ENCODE measurements at places on chromosomes 5 and 9.

GRCh38 chr9:90867101-90867500 is 65.5 kb downstream of the SYK start:
- DNase-seq, result no peak

- no peak for DNase-seq
Measured at GRCh38 chr5:105158526-105158925, 1595.9 kb upstream of the NUDT12 start.

GRCh38 chr9:129761293-129761900 is 8.6 kb upstream of the PTGES start:
- DNase-seq, result no peak

GRCh38 chr9:132877824-132878694 is at the start of gene AK8:
Gene AK8, minus strand, starts transcription at chr9:132878284. Its CDS starts 29 bp downstream, at chr9:132878255.
- peak; percentile 96 for DNase-seq

DNA sequence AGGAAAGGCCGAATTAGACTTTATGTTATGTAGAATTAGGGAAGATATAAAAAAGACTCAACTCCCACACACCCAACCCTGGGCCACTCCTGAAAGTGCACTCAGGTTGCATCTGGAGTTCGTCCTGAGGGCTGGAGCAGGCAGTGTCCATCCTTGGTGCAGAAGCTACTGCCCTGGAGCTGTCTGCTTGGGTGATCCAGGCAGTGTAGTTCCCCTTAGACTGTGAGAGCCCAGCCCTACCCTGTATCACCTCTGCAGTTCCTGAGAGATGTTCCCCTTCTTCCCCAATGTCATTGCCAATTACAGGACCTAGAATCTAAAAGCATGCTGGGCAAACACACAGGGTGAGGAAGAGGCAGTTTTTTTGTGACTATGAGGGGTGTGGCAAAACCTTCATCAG is 368.3 kb upstream of the ST8SIA4 start:
- DNase-seq, result no peak

DNA sequence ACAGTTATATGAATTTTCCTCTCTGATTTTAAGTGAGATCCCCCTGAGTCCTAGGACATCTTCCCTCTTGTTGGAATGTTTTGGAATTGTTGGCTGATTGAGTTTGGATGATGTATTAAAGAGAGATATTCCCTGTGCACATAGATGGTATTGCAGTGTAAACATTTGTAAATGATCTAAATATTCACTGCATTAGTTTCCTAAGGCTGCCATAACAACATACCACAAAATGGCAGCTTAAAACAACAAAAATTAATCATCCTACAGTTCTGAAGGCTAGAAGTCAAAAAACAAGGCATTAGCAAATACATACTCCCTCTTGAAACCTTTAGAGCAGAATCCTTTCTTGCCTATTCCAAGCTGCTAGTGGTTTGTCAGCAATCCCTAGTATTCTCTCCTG is 38.0 kb upstream of the MROH2B start:
- DNase-seq, result no peak

DNA sequence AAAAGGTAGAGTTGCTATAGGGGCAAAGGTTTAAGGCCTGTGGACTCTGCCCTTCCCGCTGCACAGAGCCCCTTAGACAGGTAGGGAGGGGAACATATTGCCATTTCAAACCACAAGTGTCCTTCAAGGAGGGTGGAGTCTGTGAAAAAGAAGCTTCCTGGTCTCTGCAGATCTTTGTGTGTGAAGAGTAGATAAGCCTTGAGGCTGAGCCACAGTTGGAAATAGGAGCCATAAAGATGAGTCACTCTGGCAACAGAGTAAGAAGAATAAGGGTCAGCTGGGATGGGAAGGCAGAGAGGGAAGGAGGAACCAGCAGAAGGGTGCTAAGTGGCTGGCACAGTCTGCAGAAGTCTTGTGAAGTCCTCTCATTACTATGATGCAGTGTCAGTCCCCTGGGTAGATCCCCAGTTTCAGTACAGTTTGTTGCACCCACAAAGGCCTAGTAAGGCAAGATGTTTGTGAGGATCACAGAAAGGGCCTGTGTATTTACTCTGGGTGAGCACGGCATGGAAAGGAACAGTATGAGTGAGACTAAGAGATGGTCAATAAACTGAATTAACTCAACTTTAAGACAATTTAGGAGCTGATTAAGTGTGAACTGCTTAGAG is 18.1 kb downstream of the GRXCR2 start:
- no peak for DNase-seq

DNA sequence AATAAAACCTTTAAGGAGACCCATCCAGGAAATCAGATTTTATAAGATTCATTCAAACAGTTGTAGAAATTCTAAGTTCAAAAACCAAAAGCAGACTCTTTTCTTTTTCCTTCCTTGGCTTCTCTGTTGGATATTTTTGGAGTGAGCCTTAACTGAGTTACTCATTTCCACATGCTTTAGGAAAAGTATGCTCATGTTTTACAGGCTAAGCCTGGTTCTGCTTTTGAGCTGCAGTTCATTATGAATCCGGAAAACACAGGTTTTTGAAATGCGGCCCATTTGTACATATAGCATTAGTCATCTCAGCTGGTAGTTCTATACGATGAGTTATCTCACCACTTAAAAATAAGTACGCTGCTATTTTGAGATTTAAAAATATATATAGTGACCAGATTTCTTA is 156.6 kb upstream of the DMRT1 start:
- DNase-seq, result no peak

DNA sequence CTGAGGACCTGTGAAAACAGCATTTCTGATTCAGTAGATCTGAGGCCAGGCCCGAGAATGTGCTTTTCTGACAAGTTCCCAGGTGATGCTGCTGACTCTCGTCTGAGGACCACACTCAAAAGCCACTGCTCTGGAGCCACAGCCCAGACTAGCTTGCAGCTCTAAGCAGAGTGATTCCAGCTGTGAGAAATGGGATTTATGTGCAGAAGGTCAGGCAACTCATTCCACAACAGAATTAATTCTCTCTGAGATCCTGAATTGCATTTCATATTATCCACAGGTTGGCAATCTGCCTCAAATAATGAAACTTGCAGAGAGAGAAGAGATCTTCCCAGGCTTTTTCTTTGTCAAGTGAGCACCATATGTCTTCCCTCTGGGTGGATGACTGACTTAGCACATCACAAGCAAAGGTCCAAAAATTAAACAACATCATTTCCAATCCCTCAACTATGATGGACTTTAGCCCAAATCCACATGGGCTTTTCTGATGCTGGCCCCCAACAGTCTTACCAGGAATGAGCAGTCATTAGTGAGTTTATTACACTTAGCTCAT is 140.2 kb downstream of the ALDH1A1 start:
- DNase-seq, result no peak

DNA sequence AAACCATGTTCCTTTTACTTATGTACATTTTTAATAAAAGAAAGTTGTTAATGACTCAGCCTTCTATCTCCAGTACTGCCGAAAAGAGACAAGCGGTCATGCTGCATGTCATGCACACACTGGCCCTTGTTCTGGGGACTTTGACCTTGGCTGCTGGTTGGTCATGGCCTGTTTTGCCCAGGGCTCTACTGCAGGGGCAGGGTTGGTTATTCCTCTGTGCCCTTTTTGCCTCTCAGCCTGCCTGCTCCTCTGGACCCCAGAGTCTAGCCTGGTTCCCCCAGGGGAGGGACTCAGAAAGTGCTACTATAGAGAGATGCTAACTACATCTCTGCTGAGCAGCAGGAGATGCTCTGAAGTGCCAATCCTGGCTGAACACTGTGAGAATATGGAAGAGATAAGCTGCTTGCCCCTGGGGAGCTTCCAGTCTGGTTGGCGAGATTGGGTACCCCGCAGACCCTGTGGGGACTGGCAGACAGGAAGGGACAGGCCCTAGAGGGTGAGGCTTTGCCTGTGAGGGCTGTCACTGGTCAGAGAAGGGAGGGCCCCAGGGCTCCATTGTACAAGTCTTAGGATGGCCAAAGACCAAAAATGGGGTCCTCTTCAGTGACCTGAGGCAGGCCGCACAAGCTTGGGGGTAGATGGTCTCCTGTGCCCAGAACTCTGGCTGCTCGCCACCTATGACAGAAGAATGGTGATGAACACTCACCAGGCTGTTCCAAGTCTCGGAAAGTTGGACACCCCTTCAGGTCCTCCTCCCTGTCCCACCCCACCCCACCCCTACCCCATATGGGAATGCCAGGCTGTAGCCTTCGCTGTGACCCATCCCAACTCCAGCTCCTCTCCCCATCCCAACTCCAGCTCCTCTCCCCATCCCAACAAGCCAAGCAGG is 14.3 kb downstream of the IRF1 start:
- DNase-seq, result no peak

All from HEK293T (cell line).